ENCODE measurements at places on chromosomes 2 and 18. TPM values are rescaled to one million over a fixed set of nuclear protein-coding genes. Genes with fewer than 3 reads are reported as not detected.

The RTP5 gene
- total RNA-seq = not detected

The IL1RL2 gene
- total RNA-seq = 0.22 TPM

The GPR45 gene
- 0.22 TPM for total RNA-seq

The ASB18 gene
- total RNA-seq = not detected

The CRYBA2 gene
- total RNA-seq = not detected

The CPS1 gene
- 4.2 TPM for total RNA-seq

The DOK6 gene
- 0.66 TPM for total RNA-seq

The CCDC141 gene
- not detected for total RNA-seq

The SAG gene
- not detected for total RNA-seq

The OTX1 gene
- total RNA-seq = not detected

The SATB2 gene
- total RNA-seq = 0.88 TPM

The METTL5 gene
- total RNA-seq = 30.6 TPM

The BMP10 gene
- 0.44 TPM for total RNA-seq

The B3GNT7 gene
- total RNA-seq = 0.14 TPM

The CHRND gene
- total RNA-seq = not detected

The CROCC2 gene
- not detected for total RNA-seq

The FOXD4L1 gene
- total RNA-seq = 0.14 TPM

The SCYGR4 gene
- total RNA-seq = not detected

The NAT8 gene
- not detected for total RNA-seq

The GTF2A1L gene
- 0.43 TPM for total RNA-seq

The FAM124B gene
- total RNA-seq = 0.22 TPM

The OR6B2 gene
- total RNA-seq = not detected

The TOGARAM2 gene
- under 0.01 TPM for total RNA-seq

The FKBP7 gene
- total RNA-seq = 19.6 TPM

The CD207 gene
- not detected for total RNA-seq

The NPHP1 gene
- total RNA-seq = 3.3 TPM
